ENCODE measurements at places on chromosomes 11 and 22.

- no peak for DNase-seq
Measured at GRCh38 chr22:43005106-43005505, 9.8 kb downstream of the PACSIN2 start.

GRCh38 chr11:10096987-10097386 lies 197.0 kb downstream of the SBF2 start:
- no peak for DNase-seq

GRCh38 chr11:36635066-36635862 lies 37.2 kb upstream of the RAG2 start:
- no peak for DNase-seq

DNA sequence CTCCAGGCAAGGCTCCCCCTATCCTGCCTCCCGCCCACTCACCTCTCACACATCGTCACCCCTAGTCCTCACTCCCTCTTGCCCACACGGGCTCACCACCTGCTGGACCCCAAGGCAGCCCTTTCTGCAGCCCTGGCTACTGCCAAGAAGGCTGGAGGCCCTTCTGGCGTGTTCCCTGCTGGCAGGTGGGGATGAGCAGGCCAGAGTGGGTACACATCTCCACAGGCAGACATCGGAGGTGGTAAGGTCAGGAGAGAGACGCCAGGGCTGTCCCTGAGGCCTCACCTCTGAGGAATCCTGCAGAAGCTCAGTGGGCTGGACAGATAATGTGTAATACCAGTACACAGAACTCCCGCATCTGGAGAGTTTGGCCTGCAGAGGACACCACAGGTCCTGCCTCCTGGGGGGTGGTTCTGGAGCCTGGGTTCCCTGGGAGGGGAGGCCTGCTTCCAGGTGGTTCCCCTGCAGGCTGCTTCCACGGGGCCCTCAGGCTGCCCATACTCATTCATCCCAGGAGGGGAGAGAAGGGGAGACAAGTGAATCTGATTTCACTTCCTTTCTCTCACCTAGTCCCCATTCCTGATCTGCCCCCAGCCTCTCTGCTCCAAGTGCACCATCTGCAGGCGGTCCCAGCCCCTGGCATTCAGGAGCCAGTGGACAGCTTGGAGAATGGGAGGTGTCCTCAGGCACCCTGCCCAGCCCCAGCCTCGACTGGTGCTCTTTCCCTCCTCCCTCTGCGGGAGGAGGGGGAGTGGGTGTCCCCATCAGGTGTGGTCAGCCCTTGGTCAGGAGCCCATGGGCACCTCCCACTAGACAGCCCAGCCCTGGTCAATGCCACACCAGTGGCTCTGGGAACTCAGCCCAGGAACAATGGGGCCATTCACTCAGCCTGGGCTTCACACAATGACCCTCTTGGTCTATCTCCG lies 6.1 kb upstream of the CHST1 start:
- DNase-seq, result no peak

- no peak for DNase-seq
Measured at GRCh38 chr22:35158336-35158735, 92.4 kb downstream of the ISX start.

- DNase-seq, result no peak
Measured at GRCh38 chr11:88604260-88604659, 266.7 kb upstream of the CTSC start.

DNA sequence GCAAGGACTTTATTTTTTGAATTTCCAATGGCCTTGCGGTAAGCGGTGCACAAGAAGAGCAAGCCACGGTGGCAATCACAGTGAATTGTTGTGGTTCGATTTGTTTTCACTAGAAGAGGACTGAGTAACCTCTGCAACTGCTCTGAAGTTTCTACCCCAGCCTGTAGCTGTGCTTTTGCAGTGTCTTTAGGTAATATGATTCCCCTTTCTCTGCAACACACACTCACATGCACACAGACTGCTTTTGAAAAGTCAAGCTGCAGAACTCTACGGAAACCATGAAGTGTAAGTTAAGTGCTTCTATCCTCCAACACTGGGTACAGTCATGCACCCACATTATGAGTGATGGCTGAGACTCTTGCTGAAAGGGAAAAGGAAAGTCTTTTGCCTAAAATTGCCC lies 38.4 kb downstream of the CD44 start:
- DNase-seq, result no peak

- no peak for DNase-seq
Measured at GRCh38 chr11:83000381-83000780, 71.3 kb downstream of the RAB30 start.

DNA sequence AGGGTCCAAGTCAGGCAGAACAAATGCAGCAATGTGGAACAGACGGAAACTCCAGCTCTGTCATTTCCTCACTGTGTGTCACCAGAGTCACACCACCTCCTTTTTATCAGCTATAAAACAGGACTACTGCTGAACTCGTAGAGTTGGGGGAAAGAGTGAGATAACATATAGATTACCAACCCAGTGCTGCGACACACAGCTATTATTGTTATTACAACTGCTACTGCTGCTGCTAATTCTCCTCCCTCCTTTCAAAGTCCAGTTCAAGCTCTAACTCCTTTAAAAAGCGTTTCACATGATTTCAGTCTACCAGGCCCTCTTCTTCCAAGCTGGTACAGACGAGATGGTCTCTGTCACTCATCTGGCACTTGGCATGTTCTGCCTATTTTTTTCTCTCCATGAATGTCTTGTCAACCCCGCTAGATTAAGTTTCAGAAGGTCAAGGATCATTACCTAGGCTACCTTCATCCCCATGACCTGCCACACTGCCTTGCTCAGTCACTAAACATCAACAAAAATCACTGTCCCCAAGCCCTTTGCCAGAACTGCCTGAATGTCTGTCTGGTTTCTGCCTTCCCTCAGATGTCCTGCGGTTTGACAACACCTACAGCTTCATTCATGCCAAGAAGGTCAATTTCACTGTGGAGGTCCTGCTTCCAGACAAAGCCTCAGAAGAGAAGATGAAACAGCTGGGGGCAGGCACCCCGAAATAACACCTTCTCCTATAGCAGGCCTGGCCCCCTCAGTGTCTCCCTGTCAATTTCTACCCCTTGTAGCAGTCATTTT lies 3.7 kb upstream of the MTFP1 start:
- peak; percentile 92 for DNase-seq

DNA sequence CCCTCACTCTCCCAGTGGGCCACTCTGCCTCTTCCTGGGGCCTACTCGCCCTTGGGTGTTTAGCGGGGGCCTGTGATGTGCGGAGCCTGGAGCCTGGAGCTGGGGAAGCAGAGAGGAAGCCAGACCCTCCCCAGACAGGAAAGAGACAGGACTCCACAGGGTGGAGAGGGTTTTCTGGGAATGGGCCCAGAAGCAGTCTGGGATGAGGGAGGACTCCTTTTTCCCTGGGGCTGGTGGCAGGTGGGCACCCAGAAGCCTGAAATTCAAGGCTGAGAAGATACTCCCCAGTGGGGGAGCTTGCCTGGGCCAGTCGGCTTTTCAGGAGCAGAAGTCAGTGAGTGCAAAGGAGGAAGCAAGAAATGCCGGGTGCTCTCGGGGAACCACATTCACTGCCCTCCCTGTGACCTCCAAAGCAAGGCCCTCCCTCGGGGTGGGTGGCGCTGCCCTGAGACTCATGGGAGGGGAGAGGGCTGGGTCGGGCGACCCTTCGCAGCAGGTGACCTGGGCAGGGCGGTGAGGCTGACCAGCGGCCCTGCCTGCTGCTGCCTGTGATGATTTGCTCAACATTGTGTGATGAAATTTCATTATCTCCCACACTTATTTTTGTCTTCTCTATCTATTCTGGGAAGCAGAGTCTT lies 1377.4 kb downstream of the BRD1 start:
- DNase-seq, result no peak

- DNase-seq, result no peak
Measured at GRCh38 chr11:60855726-60856633, at the start of gene PTGDR2. Gene PTGDR2 (minus strand): TSS chr11:60855950. CDS start chr11:60853722, 2,228 bp downstream.

GRCh38 chr11:65516135-65516968 lies 8.5 kb upstream of the SCYL1 start:
- DNase-seq, result no peak

DNA sequence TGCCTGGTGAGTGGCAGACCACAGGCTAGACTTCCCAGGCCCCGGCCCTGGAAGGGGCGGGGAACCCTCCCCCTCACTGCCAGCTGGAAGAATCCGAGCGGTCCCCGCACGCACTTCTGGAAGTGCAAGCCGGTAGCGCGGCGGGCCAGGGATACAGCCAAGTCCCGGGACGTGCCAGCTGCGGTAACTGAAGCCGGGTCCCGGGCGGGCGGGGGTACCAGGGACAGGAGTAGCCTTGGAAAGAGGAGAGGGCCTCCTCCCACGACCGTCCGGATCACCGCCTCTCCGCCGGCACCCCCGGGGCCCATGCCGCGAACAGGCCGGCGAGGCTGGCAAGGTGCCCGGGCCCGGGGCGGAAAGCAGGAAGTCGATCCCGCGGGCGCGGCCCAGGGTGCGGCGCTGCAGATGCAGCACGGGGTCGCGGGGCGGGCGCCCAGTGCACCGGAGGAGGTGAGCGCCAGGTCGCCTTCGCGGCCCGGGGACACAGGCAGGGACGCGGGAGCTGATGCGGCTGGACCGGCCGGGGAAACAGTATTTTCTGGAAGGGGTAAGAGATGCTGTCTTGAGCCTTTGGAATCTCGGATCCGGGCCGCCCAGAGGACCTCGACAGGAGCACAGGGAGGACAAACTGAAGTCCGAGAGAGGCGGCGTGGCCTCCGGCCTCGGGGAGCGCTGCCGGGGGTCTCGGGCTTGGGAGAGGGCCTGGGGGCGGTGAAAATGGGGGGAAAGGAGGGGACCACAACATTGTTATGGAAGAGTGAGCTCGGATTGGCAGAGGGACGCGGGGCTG lies 783 bp upstream of the SLC35C1 start:
- peak; percentile 44 for DNase-seq

GRCh38 chr11:58907780-58908179 lies 31.5 kb upstream of the GLYATL1 start:
- no peak for DNase-seq

DNA sequence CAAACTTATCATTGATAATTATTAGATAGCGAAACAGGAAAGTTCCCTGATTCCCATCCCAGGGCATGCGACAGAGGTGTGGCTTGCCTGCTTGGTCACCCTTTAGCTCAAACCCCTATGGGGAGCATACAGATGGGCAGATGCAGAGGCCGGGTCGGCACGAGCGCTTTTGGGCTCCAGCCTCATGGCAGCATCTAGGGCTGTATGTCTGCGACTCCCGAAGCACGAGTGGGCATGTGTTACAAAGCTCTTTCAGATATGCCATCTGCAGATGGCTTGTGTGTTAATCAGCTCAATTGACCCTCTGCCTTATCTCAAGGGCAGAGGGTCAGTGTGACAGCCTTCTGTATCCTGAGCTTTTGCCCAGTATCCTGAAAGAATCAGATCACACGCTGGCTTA lies 2069.3 kb upstream of the RAG2 start:
- DNase-seq, result no peak

DNA sequence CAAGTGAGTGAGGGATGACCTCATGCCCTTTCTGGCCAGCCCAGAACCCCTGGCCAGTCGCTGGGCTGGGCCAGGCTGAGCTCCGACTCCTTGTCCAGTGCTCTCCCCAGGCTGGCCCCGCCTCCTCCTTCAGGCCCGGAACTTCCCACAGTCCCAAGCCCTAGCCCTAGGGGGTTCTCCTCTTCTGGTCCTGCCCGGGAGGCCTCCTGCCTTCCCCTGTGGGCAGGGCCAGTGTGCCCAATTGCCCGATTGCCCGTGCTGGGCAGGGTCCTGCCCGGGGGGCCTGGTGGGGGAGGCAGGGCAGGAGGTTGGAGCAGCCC lies 4.2 kb downstream of the TCIRG1 start:
- no peak for DNase-seq

DNA sequence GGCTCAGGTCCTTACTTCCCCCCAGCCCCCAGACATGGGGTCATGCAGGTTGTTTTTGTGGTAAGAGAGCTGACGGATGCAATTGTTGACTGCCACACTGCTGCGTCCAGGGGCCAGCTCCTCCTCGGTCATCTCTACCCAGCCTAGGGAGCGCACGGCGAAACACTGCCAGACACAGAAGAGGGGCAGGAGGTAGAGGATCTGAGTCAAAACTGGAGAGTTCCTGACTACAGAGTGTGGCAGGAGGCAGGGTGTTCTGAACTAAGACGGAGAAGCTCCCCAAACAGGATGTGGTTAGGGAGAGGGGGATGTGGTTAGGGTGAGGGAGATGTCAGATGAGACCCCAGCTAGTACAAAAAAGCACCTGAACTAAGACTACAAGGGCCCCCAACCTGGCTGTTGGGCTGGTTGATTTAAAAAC lies 12.3 kb downstream of the SMPD1 start:
- DNase-seq, result no peak

GRCh38 chr11:126492331-126493082 lies 137.0 kb downstream of the ST3GAL4 start:
- DNase-seq, result no peak

GRCh38 chr11:70437111-70437784 lies 38.9 kb downstream of the CTTN start:
- no peak for DNase-seq

DNA sequence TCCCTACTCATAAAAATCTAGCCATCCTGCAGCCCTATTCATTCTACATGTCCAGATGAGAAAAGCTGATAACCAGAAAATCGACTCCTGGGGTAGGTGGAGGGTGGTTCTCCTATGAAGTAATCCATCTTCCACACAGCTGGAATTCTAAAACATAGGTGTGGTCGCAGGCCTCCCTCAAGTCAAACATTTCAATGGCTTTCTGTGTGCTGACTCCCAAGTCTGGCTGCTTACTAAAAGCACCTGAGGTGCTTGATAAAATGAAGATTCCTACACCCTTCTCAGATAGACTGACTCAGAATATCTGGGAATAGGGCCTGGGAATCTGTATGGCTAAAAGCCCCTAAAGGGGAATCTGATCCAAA lies 26.1 kb downstream of the IRAG1 start:
- DNase-seq, result no peak

DNA sequence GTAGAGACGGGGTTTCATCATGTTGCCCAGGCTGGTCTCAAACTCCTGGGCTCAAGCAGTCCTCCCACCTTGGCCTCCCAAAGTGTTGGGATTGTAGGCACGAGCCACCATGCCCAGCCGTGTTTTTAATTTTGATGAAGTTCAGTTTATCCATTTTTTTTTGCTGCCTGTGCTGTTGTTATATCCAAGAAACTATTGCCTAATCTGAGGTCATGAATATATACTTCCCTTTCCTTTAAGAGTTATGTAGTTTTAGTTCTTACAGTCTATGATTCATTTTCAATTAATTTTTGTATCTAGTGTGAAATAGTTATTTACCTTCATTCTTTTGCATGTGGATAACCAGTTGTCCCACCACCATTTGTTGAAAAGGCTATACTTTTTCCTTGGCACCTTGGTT lies 50.3 kb upstream of the SORL1-AS1 start:
- DNase-seq, result no peak

DNA sequence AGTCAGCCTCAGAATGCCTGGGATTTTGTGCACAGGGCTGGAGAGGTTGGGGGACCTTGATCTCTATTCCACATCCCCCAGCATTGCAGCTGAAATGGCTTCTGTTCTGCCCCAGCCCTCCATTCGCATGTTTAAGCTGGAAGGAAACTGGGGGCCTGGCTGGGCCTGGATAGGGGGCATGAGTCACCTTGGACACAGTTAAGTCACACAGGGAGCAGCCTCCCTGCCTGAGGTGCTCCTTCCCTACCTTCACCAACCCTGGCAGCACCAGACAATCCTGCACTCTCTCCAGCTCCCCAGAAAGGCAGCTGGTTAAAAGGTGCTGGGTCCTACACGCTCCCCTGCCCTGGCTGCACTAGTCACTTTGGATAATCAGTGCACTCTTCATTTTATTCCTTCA lies 763 bp downstream of the SMIM45 start:
- no peak for DNase-seq
